ENCODE measurements at places on chromosomes 7 and 10.

- no peak for DNase-seq
Measured at GRCh38 chr10:78731675-78732074, 337.1 kb upstream of the ZMIZ1 start.

GRCh38 chr7:149027611-149028345 is 527 bp downstream of the PDIA4 start:
- DNase-seq, result no peak

DNA sequence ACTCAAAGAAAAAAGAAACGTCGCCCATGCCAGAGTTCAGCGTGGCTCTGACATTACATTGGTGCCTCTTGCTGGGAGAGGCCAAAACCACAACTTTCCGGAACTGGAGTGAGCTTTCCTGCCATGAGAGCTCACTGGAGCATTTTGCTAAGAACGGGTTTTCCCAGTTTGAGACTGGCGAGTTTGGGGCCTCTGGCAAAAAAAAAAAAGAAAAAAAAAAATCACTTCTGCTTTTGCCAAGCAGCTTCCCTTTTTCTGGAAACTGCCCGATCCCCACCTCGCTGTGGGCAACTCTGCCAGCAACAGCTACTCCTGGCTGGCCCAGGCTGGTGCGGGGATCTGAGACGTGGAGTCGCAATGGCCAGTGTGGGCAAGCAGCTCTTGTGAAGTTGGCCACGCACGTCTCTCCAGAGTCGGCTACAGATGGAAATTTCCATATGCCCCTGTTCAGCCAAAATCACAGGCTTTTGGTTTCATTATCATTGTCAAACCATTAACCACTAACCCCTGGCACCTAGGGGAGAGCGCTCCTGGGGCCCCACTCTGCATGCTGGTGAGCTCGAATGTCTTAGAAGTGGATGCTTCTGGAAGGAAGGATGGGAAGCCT is 25.7 kb downstream of the PRKAG2 start:
- no peak for DNase-seq

DNA sequence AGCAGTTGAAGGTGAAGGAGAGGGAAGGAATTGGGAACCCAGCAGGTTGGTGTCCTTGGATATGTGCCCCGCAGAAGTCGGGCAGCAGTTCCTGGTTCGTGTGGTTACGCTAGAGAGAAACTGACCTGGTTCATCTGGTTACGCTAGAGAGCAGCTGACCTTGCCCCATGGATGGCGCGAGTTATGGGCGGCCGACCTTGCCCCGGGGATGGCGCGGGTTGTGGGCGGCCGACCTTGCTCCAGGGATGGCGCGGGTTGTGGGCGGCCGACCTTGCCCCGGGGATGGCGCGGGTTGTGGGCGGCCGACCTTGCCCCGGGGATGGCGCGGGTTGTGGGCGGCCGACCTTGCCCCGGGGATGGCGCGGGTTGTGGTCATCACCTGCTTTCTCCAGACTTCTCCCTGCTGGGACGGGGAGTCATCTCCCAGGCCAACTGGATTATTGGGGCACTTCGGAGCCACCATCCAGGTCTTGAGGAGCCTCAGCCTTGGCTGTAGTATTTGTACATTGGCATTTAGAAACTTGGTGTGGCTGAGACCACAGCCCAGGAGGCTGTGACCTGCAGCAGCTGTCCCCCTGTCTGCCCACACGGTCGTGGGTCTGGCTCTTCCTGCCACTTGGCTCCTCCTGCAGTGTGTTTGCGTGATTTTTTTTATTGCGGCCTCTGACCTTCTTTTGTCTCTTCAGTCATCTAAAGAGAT is 6.1 kb downstream of the GET4 start:
- DNase-seq, result no peak

GRCh38 chr7:71982851-71983250 is 429.3 kb downstream of the CALN1 start:
- no peak for DNase-seq

DNA sequence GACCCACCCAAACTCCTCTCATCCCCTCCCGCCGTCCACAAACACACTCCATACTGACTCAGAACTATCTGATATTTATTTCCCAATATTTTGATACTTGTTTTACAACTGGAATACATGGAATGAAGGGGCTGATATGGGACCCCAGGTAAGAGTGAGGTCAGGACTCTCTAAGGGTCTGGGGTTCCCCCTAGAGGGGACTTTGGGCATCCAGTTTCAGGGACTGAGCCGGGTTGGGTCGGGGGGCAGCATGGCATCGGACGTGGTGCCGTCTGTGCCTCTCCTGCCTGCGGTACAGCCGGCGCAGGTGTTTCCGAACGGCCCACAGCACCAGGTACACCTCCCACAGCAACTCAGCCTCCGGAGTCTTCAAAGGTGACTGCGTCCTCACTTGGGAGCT is 7.5 kb downstream of the SPACDR start:
- no peak for DNase-seq

GRCh38 chr7:29398011-29398410 is 165.6 kb upstream of the PRR15 start:
- DNase-seq, result no peak

GRCh38 chr7:103796327-103796962 is 193.0 kb downstream of the RELN start:
- DNase-seq, result no peak

DNA sequence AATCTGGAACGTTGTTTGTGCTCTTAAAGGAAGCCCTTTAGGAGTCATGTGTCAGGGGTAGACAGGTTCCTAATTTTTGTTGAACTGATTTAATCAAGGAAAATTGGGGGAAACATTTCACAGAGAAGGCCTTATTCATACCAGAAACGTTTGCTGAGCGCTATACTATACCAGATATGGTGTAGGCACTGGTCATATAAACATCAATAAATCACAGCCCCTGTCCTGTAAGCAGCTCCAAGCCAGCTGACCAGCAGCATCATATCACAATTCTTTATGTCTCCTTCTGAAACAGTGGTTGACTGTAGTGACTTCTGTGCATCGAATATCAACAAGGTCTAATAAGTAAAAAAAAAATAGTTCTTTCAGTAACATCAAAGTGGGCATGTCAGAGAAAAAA is 1.1 kb downstream of the TMEM178B start:
- no peak for DNase-seq

Data from AG04450 (cell line).